Glomerular endothelial cell (primary cell): ENCODE measurements at places on chromosomes 5 and 9. TPM values are rescaled to one million over a fixed set of nuclear protein-coding genes. Genes with fewer than 3 reads are reported as not detected.

The EXD3 gene
- 20.9 and 32.6 TPM in 2 replicates for total RNA-seq

The RNF208 gene
- 0.76 and 2.9 TPM in 2 replicates for total RNA-seq

The CRHBP gene
- total RNA-seq, result 0.58 and 3.4 TPM in 2 replicates

The PCDHB14 gene
- total RNA-seq, result 1.6 and 6.7 TPM in 2 replicates

The FBXW2 gene
- total RNA-seq, result 41.8 and 49.8 TPM in 2 replicates

The PCDHGB5 gene
- 17.5 and 27.2 TPM in 2 replicates for total RNA-seq

DNA sequence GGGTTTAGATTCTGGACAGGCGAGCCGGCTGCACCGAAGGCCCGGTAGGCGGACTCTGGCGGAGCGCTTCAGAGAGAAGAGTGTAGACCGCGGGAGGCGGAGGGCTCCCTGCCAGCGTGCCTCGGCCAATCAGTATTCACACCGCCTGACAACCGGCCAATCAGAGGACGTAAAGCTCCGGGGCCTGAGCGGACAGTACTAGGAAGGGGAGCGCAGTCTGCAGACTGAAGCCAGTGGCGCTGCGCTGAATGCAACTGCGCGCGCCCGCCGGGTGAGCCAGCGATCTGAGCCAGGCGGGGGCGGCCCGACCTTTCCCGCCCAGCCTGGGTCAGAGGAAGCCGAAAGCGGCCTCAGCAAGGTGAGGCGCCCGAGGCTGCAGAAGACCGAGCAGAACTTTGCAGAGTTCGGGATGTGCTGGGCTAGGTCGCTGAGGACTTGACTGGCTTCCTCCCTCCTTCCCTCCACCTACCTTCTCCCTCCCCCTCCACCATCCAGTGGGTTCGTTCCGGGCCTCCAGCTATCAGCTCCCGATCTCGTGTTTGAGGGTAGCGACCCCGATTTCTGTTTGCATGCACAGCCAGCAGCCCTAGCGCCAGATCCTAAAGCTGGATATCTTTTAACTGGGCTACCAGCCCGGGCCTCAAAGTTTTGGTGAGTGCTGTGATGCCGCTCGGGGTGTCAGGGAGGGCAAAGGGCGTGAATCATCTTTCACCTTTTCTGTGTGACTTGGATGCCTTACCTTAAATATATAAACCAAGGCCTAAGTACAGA, at the start of gene DMRT2:
Gene DMRT2, plus strand, starts transcription at position 233 of the 771 bp plus-strand sequence. CDS start 1,257 bp downstream, outside the sequence.
- peak; percentile 14 for DNase-seq

DNA sequence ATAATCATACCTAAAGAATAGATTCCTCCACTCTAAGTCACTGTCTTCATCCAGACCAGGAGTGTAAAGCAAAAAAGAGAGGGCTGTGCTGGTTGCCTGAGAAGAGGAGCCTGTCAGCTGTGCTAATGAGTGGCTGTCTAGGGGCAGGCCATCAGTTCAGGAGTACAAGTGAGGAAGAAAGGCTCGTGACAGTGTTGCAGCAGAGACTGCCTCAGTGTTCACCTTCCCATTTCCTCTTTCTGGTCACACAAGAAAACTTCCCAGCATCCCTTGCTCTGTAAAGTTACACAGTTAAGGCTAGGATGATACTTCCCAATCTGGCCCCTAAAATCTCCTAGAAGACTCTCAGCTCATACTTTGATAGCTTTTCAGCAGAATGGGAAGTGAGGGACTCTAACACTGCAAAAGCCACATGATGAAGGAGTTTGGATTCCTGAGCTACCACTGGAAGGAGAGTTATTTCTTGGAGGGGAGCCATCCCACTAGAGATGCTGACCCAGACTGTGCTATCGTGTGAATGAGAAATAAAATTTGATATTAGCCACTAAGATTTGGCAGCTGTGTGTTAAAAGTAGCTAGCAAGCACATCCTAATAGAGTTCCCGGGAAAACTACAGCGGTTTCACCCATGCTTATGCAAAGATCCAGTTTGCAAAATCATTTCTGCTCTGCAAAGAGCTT, 67.1 kb downstream of the ADAMTS12 start:
- no peak for DNase-seq

GRCh38 chr5:176491101-176491502, 42.9 kb downstream of the FAF2 start:
- no peak for DNase-seq

DNA sequence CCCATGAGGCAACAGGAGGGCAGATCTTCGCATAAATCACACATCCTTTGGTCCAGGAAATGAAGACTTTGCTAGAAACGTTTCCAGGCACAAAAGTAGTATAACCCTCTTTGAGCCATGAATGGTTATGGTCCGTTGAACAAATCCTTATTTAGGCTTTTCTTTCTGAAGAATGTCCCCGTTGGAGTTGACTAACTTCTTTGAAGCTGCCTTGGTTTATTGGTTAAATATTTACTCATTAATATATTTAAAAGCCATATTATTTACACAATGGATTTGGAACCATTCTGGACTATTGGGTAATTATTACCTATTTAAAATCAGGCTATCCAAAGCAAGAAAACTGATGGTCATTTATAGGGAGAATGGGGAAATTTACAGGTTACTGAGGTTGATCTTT, 347.6 kb upstream of the SLC30A5 start:
- no peak for DNase-seq
